LHCN-M2 (cell line): ENCODE measurements at places on chromosomes 1 and 21.
A peak's percentile ranks its signal among the peaks of the same experiment; 100 is the strongest.

DNA sequence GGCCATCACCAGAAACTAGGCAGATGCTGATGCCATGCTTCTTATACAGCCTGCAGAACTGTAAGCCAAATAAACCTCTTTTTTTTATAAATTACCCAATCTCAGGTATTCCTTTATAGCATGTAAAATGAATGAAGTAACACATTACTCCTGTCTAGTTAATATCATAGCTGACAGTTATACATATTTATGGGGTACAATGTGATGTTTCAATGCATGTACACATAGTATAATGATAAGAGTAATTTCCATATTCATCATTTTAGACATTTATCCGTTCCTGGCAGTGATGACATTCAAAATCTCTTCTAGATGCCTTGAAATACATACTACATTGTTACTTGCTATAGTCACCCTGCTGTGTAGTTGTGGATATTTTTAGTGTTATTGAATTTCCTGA lies 85.4 kb upstream of the SLC35F3 start:
- DNase-seq, result no peak

GRCh38 chr1:153774780-153775457 lies at the start of gene SLC27A3:
SLC27A3 (plus strand) TSS chr1:153775407; CDS start chr1:153775498, 91 bp downstream.
- no peak for DNase-seq

GRCh38 chr21:36841866-36842265 lies 124.6 kb downstream of the HLCS start:
- peak; percentile 24 for DNase-seq

- DNase-seq, result no peak
Observed at GRCh38 chr1:217953922-217954321, 322.8 kb downstream of the SPATA17 start.

- no peak for DNase-seq
Observed at GRCh38 chr1:234841710-234842231, 231.8 kb upstream of the IRF2BP2 start.

GRCh38 chr1:4978660-4979390 lies 324.4 kb downstream of the AJAP1 start:
- no peak for DNase-seq

DNA sequence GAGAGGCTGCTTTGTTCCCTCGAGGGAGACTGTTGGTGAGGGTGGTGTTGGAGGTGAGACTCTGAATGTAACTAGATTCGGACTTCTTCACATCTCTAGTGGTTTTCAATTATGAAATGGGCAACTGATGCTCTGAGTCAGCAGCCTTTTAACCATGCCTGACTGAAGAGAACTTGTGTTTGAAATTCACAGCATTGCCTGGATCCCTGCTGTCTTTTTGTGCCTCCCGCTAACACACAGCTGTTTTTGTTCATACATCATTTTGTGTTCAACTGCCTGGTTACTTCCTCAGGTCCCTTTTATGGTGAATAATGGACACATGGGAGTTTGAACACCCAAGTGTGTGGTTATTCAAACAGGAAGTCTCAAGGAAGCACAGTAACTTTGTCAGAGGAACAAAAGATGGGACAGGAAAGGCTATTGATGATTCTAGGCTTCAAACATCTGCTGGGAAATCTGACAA lies 16.8 kb downstream of the LAMC1 start:
- DNase-seq, result peak; percentile 99

DNA sequence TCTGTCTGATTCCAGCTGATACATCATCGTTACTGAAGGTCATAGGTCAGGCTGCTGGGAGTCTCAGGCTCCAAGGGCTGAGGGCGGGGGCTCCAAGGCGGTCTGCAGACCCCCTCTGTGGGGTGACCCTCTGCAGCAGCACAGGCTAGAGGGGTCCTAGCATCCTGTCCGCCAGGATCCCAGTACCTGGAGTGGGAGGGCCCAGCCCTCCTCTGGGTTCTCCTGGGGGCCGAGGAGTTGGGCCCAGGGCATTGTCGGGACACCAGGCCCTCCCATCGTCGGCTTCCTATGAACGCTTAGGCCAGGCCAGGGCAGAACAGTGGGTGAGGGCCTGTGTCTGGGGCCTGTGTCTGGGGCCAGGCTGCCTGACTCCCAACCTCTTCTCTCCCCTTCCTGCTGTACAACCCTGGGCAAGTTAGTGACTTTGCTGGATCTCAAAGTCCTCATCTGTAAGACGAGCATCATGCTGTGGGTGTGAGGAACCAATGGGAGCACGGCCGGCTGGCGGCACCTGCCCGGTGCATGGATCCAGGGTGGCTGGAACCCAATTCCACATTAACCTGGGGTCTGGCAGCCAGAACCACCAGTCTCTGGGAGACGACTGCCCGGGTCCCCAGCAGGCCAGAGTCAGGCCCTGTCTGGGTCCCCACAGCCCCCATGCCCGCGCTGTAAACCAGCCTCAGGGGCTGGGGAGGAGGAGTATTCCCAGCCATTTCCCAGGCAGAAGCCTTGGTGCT lies 56.2 kb upstream of the COL18A1 start:
- no peak for DNase-seq

DNA sequence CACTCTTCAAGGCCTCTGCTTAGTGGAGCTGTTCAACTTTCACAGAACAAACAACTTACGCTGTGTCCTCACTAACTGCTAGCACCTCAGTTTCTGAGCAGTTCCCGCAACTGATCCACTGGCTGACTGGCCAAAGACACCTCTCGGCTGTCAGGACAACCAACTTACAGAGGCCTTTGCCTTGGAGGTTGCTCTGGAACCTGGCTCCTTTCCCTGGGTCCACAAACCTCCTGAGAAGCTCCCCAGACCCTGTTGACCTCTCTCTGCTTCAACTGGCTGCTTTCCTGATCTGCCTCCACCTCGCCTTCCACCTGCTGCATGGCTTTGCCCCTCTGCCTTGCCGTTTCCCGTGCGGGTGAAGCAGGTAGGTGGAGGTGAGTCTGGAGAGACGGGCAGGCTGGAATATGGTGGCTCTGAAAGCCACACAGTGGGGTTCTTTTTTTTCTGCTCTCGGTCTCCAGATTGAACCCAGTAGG lies 13.0 kb downstream of the BTBD19 start:
- DNase-seq, result no peak

GRCh38 chr1:204289280-204289679 lies 70.4 kb downstream of the PLEKHA6 start:
- DNase-seq, result no peak

- DNase-seq, result no peak
Observed at GRCh38 chr1:165787741-165788140, 19.1 kb upstream of the TMCO1 start.

DNA sequence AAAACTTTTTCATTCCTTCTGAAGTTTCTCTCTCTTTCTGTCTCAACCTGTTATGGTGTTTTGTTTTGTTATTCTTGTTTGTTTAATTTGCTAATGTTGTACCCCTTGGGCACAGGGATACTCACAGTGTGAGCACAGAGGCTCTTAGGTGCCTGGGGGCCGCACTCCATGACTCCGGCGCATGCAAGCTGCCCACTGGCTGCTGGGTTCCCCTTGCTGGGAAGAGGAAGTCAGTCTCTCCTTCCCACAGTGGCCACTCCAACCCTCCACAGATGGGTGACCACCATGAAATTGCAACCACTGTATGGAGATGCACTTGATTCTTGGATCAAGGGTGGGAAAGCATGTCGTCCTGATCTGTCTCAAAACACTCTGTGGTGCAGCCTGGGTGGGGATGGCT lies 4.6 kb upstream of the CD1A start:
- no peak for DNase-seq

DNA sequence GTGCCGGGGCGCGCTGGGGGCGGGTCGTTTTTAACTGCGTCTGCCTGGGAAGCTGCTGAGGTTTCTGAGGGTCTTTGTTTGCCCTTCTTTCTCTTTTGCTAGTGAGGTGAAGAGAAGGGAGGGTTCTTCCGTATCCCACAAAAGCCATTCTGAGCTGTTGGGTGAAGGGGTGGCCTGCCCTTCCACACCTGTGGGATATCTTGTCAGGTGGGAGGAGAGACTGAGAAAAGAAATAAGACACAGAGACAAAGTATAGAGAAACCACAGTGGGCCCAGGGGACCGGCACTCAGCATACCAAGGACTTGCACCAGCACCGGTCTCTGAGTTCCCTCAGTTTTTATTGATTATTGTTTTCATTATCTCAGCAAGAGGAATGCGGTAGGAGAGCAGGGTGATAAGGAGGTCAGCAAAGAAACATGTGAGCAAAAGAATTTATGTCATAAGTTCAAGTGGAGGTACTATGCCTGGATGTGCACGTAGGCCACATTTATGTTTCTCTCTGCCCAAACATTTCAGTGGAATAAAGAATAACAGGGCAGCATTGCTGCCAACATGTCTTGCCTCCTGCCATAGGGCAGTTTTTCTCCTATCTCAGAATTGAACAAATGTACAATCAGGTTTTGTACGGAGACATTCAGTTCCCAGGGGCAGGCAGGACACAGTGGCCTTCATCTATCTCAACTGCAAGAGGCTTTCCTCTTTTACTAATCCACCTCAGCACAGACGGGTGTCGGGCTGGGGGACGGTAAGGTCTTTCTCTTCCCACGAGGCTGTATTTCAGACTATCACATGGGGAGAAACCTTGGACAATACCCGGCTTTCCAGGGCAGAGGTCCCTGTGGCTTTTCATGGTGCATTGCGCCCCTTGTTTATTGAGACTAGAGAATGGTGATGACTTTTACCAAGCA lies 972 bp downstream of the PGBD2 start:
- no peak for DNase-seq

- no peak for DNase-seq
Observed at GRCh38 chr1:47618830-47619229, 181.0 kb downstream of the FOXD2 start.

- DNase-seq, result no peak
Observed at GRCh38 chr1:93964096-93964776, 55.0 kb upstream of the GCLM start.

DNA sequence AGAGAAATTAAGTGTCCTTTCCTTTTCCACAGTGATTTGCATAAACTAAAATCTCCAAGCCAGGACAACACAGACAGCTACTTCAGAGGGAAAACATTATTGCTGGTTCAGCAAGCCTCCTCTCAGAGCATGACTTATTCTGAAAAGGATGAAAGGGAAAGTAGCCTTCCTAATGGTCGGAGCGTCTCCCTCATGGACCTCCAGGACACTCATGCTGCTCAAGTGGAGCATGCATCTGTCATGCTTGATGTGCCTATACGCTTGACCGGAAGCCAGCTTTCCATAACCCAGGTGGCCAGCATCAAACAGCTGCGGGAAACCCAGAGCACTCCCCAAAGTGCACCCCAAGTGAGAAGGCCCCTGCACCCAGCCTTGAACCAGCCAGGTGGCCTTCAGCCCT lies 39.1 kb downstream of the CLEC20A start:
- no peak for DNase-seq

DNA sequence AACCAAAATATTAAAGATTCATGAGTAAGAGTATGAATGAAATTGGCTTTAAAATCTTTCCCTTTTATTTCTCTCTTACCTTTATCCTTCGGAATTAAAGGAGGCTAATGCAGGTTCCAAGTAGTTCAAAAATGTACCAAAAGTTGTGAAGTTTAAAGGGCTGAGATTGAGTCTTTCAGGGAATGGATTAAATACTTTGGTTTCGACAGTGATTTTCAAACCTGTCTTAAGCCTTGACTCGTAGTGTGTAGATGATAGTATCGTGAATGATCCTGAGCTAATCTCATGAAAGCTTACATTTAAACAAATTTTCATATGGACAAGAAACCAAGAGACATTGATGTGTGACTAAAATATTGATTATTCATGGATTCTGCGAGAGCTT lies 66.9 kb downstream of the DYRK1A start:
- DNase-seq, result no peak

DNA sequence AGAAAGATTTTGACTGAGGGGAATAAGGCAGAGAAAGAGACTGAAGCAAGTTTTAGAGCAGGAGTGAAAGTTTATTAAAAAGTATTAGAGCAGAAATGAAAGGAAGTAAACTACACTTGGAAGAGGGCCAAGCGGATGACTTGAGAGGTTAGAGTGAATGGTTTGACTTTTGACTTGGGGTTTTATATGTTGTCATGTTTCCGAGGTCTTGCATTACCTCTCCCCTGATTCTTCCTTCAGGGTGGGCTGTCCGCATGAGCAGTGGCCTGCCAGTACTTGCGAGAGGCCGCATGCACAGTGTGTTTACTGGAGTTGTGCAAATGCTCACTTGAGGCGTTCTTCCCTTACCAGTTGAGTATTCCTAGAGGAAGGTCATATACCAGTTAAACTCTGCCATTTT lies 13.0 kb upstream of the DENND2D start:
- DNase-seq, result no peak

DNA sequence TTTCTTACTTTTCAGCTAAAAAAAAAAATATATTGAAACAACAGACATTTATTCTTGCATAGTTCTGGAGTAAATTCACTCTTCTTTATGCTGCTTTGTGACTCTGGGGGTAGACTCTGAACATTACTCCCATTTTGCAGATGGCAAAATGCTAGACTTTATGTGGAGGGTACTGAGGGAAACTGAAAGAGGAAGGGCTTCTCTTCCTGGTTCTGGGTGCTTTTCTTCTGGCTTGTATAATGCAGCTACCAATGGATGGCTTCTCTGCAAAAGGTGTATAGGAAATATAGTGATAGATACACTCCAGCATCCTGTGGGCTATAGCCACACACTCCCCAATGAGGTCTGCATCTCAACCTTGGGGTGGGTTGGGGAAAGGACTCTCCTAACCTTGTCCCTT lies 19.7 kb upstream of the ZBTB40 start:
- no peak for DNase-seq

DNA sequence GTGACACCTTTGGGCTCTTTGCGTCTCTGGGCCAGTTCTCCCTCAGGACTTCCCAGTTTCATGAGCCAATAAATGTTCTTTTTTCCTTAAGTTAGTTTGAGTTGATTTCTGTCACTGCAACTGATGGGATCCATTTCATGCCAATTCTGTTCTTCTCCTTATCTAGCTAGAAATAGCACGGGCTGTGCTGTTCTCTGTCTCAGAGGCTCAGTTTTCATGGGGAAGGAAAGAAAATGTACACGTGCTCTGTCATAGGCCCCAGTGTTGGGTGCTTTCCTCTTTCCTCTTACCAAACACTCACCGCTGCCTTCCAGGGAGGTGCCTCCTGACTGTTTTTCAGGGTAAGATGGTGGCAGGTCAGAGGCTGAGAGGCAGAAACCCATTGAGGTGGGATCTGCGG lies 43.2 kb upstream of the ACTL8 start:
- DNase-seq, result no peak

DNA sequence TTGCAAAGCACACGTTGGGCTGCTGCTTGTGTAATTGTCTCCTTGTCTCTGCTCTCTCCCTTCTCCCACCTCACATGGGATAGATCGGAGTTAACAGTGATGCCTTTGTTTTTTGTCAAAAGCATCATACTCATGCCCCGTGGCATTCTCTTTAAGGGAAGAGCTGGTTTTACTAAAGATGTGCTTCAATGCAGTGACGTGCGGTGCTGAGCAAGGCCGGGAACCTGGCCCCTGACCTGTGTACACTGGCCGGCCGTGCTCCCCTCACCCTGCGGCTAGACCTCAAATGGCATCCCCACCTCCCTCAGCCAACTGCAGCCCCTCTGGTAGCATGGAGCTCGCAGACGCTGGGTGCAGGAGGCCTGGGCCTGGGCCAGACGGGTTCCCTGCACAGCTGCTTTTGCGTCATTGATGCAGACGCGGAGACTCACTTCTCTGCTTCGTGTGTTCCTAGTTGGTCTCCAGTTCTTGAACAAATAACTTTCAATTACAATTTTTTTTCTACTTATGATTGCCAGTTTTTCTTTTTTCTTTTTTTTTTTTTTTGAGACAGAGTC lies 19.9 kb downstream of the AGPAT3 start:
- DNase-seq, result no peak

GRCh38 chr1:56575865-56576264 lies 3.5 kb downstream of the PLPP3 start:
- no peak for DNase-seq

- peak; percentile 15 for DNase-seq
Observed at GRCh38 chr1:162248854-162249535, 127.7 kb downstream of the SPATA46 start.

GRCh38 chr1:245154429-245155271 lies at the start of gene KIF26B:
KIF26B (plus strand) TSS chr1:245154985; CDS start chr1:245155425, 440 bp downstream.
- DNase-seq, result peak; percentile 13
